ENCODE measurements at places on chromosomes 12 and 14. TPM values are rescaled to one million over a fixed set of nuclear protein-coding genes. Genes with fewer than 3 reads are reported as not detected.
A peak's percentile ranks its signal among the peaks of the same experiment; 100 is the strongest.

DNA sequence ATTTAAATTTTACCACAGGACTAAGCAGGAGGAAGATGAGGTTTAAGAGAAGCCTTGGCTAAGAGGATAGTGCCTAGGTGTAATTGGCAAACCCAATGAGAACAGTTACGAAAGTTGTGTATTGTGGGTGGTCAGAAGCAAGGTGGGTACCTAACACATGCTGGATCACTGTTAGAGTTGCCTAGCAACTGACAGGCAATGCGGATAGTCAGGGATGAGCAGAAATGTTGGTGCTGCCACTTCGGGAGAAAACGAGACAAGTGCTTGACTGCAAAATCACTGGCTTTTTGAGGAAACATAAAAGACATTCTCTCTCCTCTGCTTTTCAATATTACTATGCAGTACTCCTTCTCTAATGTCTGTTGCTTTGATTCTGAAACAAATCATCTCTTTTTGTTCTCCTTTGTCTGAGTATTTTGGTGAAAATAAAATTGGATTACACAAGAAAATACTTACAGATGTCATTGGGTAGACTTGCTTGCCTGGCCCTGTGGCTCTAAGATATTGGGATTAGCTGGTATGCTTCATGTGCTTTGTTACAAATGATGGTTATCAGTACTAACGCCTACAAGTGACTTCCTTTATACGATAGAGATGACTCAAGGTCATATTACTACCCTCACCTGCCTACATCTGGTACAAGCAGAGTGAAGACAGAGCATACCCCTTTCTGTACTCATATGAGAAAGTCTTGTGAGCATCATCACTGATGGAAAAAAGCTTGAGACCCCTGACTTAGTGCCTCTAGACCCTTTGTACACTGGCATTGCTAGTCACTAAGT is 48.0 kb downstream of the TDP1 start:
- DNase-seq, result no peak

The ACOT6 gene
- total RNA-seq, result not detected

The ZFP36L1 gene
- 7.3 TPM for total RNA-seq

The BEGAIN gene
- 8.1 TPM for total RNA-seq

The PTCSC3 gene
- total RNA-seq, result not detected

GRCh38 chr12:66085998-66086397 is 44.6 kb downstream of the LLPH start:
- no peak for DNase-seq

DNA sequence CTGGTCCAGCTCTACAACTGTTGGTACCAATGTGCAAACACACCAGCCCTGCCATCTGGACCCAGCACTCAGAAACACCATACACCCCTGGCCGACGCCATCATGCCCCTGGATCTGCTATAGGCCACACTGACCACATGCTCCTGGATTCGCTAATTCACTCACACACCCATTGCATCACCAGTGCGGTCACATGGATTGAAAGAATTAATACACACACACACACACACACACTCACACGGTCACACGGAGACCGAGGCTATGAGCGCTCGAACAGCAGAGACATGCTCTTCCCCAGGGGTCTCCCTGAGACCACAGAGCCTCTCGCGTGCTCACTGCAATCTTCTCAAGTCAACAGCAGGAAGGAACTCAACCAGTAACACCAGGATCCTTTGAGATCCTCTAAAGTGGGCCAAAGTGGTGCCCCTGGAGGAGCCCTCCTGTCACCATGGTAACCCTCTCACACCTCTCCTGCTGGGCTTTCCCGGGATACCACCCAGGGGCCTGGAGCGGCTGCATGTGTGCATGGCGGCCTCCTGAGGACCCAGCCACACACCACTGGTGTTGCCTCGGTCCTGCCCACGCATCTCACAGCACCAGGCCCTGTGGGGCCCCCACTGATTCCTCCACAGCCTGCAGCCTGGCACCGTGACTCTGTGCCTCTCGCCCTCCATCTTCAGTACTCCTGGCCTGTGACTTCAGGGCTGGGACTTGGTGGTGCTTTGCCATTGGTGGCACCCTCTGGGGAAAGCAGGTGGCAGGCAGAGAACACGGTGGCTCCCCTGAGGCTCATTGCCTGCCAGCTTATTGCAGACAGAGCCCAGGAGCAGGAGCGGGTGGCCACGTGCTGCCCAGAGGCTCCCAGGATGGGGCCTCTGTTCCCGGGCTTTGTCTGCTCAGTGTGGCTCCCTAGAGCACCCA is 15.1 kb downstream of the LRTM2 start:
- DNase-seq, result no peak

The NFATC4 gene
- total RNA-seq, result 5.1 TPM

The JDP2 gene
- 4.2 TPM for total RNA-seq

DNA sequence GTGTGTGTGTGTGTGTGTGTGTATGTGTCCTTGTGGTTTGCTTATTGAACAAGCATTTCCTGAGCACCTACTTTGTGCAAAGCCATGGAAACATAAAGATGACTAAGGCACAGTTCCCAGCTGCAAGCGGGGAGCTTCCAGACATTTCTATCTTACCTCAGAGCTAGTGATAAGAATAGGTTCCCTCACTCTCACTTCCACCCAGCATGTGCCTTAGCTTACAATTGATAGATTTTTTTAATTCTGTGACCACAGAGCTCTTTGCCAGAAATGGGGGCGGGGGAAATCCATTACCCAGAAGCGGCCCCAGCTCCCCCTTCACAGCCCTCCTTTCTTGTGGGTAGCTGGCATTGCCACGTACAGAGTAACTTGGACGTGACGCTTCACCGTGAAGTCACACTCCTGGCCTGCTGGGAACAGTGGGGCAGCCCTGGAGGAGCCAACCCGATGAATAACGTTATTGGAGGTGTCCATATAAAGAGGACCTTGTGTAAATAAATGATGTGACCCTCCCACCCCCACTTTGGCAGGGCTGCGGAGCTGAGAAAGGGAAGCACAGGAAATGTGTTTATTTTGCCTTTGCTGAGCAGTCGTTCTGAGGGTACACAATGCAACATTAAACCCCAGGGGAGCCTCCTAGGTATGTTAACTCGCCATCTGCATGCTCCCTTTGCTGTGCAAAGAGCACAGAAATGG is 238.9 kb downstream of the CHST11 start:
- no peak for DNase-seq

The C12orf50 gene
- not detected for total RNA-seq

DNA sequence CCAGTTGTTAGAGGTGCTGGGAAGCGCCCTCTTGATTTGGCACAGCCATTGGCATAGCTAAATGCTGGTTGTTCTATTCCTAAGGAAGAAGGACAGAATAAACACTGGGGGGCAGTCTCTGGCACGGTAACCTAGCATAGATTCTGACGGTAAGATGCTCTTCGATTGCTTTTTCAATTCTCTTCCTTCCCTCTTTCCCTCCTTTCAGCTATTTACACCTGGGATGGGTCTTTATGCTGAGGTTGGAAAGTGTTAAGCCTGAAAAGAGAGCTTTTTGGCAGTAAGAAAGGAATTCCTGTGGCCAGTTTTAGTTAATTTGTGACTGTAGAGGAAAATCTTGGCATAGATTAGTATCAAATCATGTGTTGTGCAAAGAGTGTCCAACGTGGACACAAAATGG is 162.8 kb downstream of the SNAPC1 start:
- DNase-seq, result no peak

- peak; percentile 77 for DNase-seq
Measured at GRCh38 chr12:124861492-124861891, 2.2 kb downstream of the SCARB1 start.

- no peak for DNase-seq
Measured at GRCh38 chr12:2583642-2584401, 210.9 kb upstream of the FKBP4 start.

GRCh38 chr12:108691998-108692808 is 39.1 kb downstream of the CORO1C start:
- DNase-seq, result peak; percentile 80

GRCh38 chr14:51681411-51681810 is 29.7 kb downstream of the FRMD6 start:
- DNase-seq, result no peak

The SMCO2 gene
- 0.78 TPM for total RNA-seq

GRCh38 chr12:129848876-129849275 is 54.9 kb downstream of the TMEM132D start:
- no peak for DNase-seq

The NR1H4 gene
- not detected for total RNA-seq

- no peak for DNase-seq
Measured at GRCh38 chr14:102775855-102776760, 1.1 kb upstream of the TRAF3 start.

DNA sequence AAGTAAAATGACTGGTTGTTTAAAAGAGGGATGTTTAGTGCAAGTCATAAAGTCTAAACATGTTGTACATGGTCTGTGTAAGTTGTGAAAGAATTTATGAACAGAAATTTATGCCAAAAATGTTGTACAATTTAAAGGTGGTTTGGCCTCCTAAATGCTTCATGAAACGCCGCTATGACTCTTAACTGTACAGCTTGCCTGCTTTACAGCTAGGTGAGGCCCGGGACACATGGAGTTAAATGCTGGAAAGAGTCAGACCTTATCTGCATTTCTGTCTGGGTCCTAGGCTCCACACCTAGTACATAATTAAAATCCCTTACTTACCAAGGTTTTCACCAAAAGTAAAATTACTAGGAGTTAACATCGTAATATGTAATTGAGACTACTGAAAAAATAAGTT is 28.4 kb upstream of the B4GALNT1 start:
- no peak for DNase-seq

The MSRB3 gene
- 3.9 TPM for total RNA-seq

GRCh38 chr14:63902375-63902976 is 49.7 kb downstream of the SYNE2 start:
- DNase-seq, result no peak

- DNase-seq, result no peak
Measured at GRCh38 chr12:879641-880040, 69.9 kb downstream of the RAD52 start.

- DNase-seq, result no peak
Measured at GRCh38 chr14:75450381-75451276, 22.8 kb downstream of the JDP2 start.

GRCh38 chr12:117188961-117189724 is 1.1 kb downstream of the FBXO21 start:
- DNase-seq, result peak; percentile 67

GRCh38 chr14:106060276-106060975 is 534.0 kb downstream of the TMEM121 start:
- no peak for DNase-seq

- DNase-seq, result no peak
Measured at GRCh38 chr14:33897878-33898535, 52.9 kb downstream of the EGLN3 start.

DNA sequence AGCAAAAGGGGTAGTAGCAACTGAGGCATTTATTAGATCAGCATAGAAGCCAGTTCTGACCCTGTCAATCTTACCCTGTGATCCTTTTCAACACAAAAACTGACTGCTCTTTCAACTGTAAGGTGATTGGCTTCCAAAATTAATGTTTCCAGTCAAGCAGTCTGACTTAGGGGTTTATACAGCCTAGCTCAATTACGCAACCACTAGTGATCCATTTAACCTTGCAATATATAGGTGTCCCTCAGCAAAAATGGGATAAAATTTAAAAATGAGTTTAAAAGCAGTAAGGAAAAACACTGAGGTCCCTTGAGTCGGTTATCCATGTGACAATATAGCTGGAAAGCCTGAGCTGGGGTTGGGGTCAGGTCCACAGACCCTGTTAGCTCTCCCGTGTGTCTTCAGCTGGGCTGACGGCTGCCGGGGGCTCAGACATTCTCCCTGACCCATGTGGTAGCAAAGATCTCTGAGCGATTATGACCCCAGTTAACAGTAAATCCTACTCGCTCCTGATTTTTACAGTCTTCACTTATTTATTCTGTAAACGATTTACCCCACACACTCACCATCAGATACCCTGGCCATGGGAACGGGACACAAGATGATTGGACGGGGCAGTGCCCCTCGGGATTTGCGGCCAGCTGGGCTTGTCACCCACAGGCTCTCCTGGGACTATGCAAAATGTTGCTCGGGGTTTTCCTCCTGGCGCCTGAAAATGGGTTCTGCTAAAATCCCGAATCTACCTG is 16.6 kb downstream of the ADGRD1 start:
- DNase-seq, result no peak

The KLRC3 gene
- total RNA-seq, result 2.2 TPM

DNA sequence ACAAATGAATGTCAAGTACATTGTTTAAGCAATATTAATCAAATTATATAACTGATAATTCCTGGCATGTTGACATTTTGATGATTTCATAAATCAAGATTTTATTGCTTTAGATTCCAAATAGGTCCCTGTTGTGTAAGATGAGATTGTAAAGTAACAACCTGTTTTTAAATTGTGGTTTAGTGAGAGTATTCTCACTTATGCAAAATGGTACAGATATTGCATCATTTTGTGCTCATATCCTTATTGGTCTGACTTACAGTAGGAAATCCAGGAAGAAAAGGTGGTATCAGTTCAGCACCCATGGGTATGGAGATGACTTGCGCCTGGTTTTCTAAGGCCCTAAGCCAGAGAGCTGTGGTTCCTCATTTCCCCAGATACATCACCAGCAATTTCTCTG is 165.5 kb downstream of the KIF21A start:
- no peak for DNase-seq

DNA sequence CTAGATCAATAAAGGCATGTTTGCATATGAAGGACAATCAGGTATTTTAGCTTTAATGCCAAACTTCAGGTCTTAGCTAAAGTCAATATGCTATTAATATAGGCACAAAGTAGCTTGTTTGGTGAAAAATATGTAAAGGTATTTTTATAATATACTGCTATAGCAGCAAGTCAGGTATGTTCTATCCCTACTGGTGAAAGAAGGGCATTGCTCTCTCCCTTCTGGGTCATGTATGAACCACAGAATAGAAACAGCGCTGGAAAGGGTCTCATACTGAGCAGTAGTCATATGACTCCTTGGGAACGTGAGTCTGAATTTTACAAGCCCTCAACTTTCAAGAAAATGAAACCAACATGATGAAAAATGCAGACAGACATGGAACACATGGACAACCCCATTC is 314.6 kb downstream of the GRIN2B start:
- DNase-seq, result no peak

The GLT8D2 gene
- 13.9 TPM for total RNA-seq

- peak; percentile 2 for DNase-seq
Measured at GRCh38 chr12:121334513-121335343, 17.5 kb downstream of the ANAPC5 start.

DNA sequence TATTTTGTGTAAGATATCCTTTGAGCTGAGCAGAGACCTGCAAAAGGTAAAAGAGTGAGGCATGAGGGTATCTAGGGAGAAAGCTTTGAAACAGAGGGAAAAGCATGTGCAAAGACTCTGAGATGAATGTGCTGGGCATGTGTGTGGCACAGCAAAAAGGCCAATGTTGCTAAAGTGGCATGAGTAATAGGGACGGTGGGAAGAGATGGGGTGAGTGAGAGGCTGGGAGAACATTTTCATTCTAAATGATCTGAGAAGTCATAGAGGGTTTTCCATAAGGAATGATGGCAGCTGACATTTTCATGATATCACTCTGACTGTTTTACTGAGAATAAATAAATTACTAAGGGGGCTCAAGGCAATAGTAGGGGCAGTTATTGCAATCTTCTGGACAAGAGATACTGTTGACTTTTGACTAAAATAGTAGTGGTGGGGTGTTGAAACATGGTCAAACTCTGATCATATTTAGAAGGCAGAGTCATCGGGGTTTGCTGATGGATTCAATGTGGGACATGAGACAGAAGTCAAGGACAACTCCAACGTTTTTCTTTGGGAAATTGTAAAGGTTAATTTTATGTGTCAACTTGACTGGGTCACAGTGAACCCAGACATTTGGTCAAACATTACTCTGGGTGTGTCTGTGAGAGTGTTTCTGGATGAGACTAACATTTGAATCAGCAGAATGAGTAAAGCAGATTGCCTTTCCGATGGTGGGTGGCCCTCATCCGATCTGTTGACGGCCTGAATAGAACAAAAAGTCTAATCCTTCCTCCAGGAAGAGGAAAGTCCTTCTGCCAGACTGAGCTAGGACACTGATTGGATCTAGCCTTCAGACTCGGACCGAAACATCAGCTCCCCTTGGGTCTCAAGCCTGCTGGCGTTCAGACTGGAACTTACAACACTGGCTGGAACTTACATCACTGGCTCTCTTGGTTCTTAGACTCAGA is 193.9 kb upstream of the PLXNC1 start:
- DNase-seq, result no peak
